ENCODE measurements at places on chromosomes 6 and 20.

- DNase-seq: no peak
Measured at GRCh38 chr6:48560408-48560807, 449.4 kb upstream of the PTCHD4 start.

GRCh38 chr6:33208091-33208967 is at the start of gene RING1:
Gene RING1, plus strand, starts transcription at chr6:33208500. Its CDS starts 323 bp downstream, at chr6:33208823.
- peak; percentile 90 for DNase-seq

DNA sequence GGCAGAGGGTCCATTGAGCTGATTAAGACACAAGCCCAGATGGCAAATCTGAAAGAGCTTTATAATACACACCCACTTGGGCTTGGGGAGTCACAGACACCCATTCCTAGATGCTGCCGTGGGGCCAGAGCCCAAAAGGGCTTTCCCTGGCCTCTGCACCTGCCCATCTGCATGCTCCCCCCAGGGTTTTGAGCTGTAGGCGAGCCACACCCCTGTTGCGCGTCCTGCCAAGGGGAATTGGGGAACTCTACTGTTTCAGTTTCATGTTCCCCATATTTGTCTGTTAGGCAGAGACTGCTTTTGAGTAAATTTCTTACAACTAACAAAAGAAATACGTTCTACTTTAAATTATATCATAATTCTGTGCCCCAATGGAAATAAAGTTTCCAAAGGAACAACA is 52.9 kb upstream of the FNDC1 start:
- DNase-seq: peak; percentile 1

DNA sequence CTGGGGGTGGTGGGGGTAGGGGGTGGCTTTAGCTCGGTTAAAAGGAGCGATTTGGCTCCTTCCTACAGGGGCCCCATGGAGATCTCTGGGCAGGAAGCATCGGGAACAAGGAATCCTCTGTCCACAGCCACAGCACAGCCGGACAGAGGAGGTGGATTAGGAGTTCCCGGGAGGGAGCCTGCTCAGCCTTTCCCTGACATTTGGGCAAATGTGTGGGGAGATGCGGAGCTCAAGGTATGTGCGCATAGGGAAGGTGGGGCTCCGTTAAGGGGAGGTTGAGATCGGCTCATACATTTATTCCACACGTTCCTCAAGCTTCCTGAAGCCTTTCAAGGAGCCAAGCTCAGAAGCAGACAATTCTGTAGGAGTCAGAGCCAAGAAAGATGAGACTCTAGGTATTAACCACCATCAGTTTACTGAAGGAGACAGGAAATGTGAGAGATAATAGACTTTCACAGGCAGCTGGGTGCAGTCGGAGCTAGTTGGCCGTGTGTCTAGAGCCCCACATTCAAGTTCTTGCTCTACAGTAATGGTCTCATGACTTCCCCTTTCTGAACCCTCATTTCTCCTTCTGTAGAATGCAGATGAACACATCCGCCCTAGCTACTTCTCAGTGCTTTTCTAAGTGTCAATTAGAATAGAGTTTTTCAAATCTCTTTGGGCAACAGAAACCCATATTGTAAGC is 40.8 kb upstream of the EPB41L1 start:
- DNase-seq: no peak

DNA sequence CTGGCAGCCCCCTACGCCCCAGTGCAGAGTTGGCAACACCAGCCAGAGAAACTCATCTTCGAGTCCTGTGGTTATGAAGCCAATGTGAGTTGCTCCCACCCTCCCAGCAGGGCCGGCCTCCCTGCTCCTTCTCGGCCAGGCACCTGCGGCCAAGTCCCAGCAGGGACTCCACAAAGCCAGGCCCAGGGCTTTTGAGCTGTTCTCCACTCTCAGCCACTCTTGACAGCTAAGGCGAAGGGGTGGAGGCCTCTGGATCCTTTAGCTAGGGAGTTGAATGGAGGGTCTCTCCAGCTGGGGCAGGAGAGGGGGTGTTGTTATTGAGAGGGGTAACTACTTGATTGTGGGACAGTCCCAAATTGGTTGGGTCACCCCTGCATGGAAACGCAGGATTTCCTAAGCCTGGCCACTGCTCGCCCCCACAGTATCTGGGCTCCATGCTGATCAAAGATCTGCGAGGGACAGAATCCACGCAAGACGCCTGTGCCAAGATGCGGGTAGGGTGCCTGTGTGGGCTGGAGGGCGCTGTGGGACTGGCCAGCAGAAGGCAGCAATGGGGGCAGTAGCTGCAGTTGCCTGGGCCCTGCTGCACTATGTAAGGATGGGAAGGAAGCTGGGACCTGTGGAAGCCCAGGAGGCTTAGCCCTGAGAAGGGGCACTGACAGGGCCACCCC is 58.3 kb downstream of the TCP11 start:
- no peak for DNase-seq

GRCh38 chr20:19992996-19993908 is 23.9 kb upstream of the NAA20 start:
- no peak for DNase-seq

DNA sequence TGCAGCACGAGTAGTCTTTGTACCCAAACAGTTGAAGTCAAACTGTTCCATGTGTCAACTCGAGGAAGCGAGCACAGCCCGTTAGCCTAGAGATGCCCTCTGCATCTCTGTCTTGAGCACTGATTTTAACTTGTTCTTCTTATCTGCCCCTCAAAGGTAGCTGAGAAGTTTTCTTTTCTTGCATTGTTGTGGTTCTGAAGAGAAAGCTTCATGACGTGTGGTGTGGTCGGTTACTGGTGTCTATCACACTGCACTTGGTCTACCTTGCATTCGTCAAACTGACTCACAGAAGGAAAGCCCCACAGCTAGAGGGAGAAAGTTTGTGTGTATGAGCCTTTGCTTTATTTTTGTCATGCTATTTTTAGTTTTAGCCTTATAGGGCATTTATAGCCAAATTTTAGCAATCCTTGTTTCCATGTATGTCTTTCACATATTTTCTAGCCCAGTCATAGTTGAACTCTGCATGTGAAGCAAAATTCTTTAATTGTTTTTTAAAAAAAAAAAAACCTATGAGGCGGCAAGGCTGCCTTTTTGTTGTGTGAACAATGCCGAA is 115.1 kb downstream of the JAG1 start:
- peak; percentile 48 for DNase-seq

DNA sequence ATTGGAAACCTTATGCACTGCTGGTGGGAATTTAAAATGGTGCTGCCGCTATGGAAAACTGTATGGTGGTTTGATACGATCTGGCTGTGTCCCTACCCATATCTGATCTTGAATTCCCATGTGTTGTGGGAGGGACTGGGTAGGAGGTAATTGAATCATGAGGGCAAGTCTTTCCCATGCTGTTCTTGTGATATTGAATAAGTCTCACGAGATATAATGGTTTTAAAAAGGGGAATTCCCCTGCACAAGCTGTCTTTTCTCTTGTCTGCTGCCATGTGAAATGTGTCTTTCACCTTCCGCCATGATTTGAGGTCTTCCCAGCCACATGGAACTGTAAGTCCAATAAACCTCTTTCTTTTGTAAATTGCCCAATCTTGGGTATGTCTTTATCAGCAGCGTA is 4.9 kb downstream of the TAP2 start:
- no peak for DNase-seq

DNA sequence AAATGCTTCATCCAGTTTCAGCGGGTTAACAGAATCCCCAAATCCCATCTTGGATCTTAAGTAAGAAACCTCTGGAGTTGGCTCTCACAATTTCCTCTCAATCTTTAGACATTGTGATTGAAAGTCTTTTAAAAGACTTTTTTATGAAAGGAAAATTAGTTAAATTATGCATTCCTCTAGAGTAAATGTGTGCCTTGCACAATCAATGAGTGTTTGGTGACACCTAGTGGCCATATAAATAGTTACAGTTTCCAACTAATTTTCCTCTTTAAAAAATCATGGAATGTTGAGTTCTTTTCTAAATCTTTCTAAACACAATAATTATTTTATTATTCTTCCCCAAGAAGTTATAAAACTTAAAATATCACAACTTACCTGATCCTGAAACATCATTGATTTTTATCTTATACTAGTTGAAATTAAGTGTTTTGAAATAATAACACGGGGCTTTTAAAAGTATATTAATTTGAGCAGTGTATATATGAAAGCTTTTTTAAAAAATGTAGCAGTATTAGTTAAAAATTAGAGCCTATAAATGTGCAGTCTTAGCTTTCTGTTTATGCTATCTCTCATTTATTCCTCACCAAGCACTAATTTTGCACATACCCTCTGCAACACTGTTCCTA is 66.4 kb downstream of the PKHD1 start:
- DNase-seq: no peak

DNA sequence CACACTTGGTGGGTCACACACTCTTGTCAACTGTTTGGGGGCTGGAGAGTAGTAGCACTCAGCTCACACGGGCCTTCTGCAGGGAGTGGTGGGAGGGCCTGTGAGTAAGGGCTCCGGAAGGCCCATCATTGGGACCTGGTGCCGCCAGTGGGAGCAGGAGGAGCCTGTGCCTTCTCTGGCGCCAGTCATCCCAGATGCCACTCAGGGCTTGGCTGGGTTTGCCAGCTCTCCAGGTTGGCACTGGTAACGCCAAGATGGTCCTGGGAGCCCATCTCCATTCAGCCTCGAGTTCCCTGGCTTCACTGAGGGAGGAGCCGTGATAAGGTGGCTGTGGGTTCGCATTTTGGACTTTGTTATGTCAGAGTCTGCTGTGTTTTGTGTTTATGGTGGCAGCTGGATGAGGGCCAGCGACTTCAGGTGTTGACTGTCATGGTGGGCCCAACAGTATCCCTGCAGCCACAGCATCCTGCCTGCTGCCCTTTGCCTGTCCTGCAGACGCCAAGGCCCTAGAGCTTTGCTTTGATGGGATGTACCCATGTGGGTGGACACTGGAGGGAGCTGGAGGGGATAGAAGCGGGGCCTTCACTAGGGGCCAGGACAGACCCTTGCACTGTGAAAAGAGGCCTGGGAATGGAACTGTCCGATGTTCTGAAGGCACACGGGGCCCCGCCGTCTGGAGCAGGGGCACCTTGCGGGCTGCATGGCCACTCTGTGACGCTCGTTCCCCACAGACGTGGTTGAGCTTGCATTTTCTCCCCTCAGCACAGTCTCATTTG is 13.3 kb upstream of the DNAJC5 start:
- no peak for DNase-seq

Measured in activated T-cell treated with anti-CD3 and anti-CD28 coated beads, Interleukin-2, amount 50 U/mL, for 48 hours (primary cell).